HT1080 (cell line): ENCODE measurements at places on chromosomes 16 and 17.

DNA sequence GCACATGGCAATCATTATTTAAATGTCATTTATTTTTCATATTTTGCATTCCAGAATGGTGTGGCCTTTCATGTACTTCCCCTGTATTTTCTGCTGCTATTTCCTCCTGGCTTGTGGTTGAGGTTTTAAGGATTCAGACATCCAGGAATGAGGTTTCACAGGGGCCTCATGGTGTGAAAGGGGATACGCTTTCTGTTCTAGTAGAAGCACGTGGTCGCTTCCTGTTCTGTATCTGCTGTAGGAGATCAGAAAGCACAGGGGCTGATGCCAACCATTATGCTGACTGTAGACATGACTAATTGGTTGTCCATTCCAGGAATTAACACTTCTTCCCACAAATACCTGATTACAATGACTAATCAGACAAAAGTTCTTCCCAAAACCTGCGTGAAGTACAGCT, 405.9 kb downstream of the SHISA9 start:
- DNase-seq = peak; percentile 99

- no peak for DNase-seq
Measured at GRCh38 chr17:42683407-42684034, 1.2 kb downstream of the CNTNAP1 start.

GRCh38 chr17:73293480-73293911, 18.3 kb downstream of the CDC42EP4 start:
- peak; percentile 30 for DNase-seq

DNA sequence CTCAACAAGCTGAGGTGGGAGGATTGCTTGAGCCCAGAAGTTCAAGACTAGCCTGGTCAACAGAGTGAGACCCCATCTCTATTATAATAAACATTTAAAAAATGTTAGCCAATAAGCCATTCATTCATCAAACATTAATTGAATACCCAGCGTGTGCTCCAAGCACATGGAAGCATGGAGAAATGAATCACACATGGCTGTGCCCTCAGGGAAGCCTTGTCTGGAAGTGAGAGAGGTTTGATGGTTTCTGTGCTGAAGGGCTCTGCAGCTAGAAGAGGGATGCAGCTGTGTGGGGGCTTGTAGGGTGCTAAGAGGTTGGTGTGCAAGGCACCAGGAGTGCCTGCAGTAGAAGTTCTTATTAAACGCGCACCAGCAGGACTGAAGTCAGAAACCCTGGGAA, 11.2 kb downstream of the CYB5D2 start:
- DNase-seq = no peak

- DNase-seq = no peak
Measured at GRCh38 chr17:50691550-50692447, 15.9 kb downstream of the ANKRD40 start.

- no peak for DNase-seq
Measured at GRCh38 chr17:68566442-68566738, 34.8 kb downstream of the FAM20A start.

- no peak for DNase-seq
Measured at GRCh38 chr17:38892083-38892482, 22.2 kb downstream of the LASP1 start.

GRCh38 chr17:58082341-58082869, 814 bp upstream of the DYNLL2 start:
- DNase-seq = peak; percentile 6
